ENCODE measurements at places on chromosomes 4 and X. TPM values are rescaled to one million over a fixed set of nuclear protein-coding genes. Genes with fewer than 3 reads are reported as not detected.

XAGE2 gene
- not detected for total RNA-seq

MAGEA12 gene
- total RNA-seq: not detected

ERVMER34-1 gene
- under 0.01 TPM for total RNA-seq

USP26 gene
- not detected for total RNA-seq

DAPP1 gene
- total RNA-seq: not detected

DMRTC1 gene
- total RNA-seq: not detected

NDST3 gene
- under 0.01 TPM for total RNA-seq

RAB41 gene
- total RNA-seq: not detected

GPC4 gene
- total RNA-seq: not detected

DCAF8L2 gene
- not detected for total RNA-seq

IL3RA gene
- total RNA-seq: not detected

All from melanocyte of skin (primary cell).